ENCODE measurements at places on chromosomes 6 and 20.

- no peak for DNase-seq
Observed at GRCh38 chr6:7439228-7439627, 49.6 kb downstream of the RIOK1 start.

DNA sequence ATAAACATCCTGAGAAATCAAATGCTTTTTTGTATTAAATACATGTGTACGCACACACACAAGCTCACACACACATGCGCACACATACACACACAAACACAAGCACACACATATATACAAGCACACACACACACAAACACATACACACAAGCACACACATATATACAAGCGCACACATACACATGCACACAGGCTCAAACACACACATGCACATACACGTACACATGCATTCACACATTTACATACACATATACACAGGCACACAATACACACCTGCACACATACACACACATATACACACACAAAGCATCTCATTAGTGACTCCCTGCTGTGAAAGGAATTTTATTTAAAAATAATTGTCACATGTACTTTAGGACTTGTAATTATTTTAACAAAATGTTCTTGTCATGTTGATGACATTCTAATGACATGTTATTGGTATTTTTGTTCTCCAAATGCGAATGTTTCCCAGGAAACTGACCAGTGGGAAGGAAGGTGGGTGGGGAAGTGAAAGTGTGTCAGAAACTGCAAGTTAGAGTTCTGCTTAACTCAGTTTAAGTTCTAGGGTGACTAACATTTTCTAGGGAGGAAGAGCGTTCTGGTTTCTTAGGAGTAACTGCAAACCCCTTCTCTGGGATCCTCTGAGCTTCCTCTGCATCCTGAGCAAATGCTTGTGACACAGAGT lies 113.9 kb upstream of the ZNF217 start:
- DNase-seq, result no peak

GRCh38 chr20:50389808-50390684 lies 120.1 kb upstream of the PTPN1 start:
- no peak for DNase-seq

DNA sequence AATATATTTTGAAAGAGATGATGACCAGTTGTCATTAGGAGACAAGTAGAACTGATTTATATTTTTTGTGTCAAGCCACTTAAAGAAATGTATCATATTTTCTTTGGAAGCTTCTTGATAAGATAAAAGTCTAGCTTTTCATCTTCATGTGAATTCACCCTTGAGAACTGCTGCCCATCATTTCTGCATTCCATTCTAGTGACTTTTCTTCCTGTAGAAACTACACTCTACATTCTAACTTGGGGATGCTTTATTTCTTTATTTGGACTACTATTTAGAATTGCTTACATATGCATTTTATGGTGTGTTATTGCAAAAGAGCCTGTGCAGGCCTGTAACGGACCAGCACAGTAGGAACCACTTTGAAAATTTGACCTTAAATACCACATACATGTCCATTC lies 335.0 kb upstream of the KCNQ5 start:
- DNase-seq, result no peak

DNA sequence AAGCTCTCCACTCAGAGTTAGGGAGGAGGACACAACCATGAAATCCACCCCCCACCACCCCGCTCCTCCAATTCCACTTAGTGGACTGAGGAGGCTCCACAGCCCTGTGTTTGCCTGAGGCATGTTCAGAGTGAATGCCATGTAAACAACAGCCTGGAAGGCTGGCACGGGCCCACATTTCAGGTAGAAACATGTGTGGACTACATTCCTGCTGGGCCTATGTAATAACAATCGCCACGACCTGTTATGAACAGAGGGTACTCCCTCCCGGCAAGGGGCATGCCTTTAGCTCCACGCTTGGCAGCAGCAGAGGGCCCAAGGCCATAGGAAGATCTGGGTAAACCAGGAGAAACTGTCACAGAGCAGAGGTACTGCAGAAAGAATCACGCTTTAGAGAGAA lies 65.5 kb downstream of the ISM1 start:
- DNase-seq, result no peak

GRCh38 chr6:29762051-29762450 lies 38.8 kb downstream of the HLA-F start:
- DNase-seq, result no peak

DNA sequence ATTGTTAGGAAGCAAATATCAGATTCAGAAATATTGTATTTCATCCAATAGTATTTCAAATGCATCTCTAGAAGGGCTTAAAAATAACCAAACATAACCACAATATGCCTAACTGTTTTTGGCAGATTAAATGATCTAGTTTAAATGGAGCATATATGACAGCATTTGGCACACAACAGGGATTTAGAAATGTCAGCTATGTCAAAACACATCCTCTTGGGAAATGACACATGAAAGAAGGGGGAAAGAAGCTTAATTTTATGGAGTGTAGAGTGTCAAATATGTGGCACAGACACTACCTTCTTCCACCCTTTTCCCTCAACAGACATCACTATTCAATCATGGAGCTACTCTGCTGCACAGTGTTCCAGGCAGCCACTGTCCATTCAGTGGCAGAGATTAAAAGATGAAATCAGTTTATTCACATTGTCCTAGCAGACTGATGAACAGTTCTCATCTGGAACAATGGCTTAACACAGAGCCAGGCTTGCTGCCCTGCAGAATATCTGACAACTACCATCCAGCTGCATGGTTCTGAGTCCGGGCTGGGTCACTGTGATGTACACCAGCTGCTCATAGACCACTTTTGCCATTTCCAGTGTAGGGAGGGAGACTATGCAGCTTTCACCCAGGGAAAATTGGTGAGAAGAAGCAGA lies 349.8 kb downstream of the DHX35 start:
- DNase-seq, result no peak
